ENCODE measurements at places on chromosomes 11 and 22.
A peak's percentile ranks its signal among the peaks of the same experiment; 100 is the strongest.

GRCh38 chr11:80239217-80239616 lies 798.4 kb upstream of the TENM4 start:
- DNase-seq, result no peak

- DNase-seq, result no peak
These were observed 7.8 kb upstream of the MFNG start for GRCh38 chr22:37493979-37494378.

- DNase-seq, result no peak
These were observed 20.8 kb downstream of the HSPA8 start for GRCh38 chr11:123041185-123041584.

DNA sequence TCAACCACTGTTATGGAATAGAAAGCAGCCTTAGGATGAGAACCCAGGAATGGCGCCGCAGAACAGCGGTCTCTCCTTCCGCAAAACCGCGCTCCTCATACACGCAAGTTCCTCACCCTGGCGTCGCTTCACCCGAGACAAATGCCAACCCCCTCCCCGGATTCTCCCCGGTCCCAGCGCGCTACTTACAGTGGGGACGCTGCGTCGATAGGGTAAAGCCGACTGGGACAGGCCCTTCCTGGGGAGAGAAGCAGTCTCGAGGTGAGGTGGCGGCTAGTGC lies 287 bp downstream of the RPS13 start:
- DNase-seq, result no peak

GRCh38 chr11:126489836-126490660 lies 134.6 kb downstream of the ST3GAL4 start:
- no peak for DNase-seq

DNA sequence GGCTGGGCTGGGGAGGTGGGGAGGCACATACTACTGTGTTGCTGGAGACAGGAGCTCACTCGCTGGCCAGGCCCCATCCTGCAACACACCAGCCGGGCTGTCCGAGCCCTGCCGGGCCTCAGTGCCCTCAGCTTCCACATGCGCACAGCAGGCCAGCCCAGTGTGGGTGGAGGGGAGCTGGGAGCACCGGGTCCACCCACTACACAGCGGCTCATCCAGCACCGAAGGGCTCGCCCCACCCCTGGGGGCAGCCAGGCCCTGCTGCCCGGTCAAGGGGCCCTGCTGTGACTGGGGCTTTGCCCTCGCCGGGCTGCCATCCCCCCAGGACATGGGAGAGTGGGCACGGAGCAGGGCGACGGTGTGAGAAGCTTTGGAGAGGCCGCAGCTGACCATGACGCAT lies 9.3 kb downstream of the TTLL8 start:
- no peak for DNase-seq

DNA sequence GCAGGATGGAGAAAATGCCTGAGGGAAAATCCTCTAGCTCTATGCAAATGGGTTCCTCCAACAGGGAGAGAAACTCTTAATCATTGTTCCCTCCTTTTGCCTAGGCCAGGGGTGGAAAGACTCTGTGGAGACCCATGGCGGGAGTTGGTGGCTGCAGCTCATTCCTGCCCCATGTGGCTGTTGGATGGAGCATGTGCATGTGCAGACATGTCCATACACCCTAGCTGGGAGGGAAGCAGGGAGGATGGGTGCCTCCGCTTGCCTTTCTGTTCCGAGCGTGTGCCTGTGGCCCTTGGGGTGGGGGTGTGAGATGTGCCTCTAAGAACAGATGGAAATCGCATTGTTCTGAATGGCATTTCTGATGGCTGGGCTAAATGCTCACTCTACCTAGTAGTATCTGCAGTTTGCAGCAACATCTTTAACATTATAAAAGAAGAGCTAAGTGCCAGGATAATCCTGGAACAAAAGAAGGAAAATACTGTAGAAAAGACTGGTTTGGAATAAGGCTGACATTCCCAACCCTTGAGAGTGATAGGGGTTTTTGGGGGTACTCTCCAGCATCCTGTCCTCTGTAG lies 31.7 kb downstream of the METTL15 start:
- no peak for DNase-seq

DNA sequence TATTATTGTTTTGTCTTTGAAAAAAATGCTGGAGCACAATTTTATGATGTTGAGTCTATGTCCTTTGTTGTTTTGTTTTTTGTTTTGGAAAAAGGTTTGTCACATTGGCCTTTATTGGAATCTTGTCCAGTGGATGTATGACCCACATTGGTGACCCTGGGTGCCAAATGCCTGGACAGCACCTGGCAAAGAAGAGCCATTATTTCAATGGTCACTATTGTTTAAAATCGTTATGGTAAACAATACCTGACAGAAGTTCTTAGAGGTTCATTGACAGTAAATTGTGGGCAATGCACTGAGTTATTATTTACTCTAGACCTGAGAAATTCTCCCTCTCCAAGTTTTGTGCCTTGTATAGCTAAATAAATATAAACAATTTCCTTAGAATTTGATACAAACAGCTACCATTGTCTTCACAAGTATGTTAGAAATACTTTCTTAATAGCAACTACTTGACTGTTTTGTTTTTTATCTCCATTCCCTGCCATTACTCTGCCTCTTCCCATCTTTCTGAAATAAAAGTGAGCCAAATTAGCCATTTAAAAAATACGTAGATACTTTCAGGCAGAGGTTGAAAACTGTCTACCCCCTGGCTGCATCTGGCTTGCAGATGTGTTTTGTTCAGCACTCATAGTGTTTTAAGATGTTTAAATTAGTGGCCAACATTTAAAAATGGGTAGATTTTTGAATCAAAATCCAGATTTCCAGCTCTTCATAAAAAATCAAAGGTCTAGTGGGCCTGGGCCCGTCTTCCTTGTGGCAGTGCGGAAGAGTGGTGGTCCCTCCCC lies 39.9 kb downstream of the BMAL1 start:
- DNase-seq, result no peak

- no peak for DNase-seq
These were observed 1480.4 kb downstream of the BRD1 start for GRCh38 chr22:48347311-48347710.

DNA sequence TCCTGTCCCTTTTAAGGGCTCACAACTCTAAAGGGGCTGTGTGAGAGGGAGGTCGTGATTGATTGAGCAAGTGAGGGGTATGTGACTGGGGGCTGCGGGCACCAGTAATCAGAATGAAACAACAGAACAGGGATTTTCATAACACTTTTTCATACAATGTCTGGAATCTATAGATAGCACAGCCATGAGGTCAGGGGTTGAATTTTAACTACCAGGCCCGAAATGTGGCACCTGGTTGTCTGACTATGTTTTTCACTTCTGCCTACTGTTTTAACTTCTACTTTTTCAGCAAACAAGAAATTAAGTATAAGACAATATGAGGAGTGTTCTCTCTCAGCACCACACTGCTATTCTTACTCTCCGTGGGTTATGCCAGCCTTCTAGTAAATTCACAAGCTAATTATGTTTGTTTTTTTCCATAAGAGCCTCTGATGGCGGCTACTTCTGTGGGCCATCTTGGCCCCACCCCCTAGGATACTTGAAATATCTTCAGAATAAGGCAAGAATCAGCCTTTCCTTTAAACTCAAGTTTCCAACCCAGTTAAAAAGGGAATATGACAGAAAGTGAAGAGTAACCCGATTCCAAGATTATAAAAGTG lies 552.8 kb upstream of the CHORDC1 start:
- no peak for DNase-seq

GRCh38 chr11:278001-278951 lies at the start of gene NLRP6:
Gene NLRP6 (plus strand): TSS chr11:278407. CDS start chr11:278570, 163 bp downstream.
- DNase-seq, result no peak

GRCh38 chr11:92384802-92385201 lies 160.2 kb downstream of the FAT3 start:
- no peak for DNase-seq

GRCh38 chr11:111604392-111605009 lies 2.3 kb downstream of the SIK2 start:
- DNase-seq, result peak; percentile 16

DNA sequence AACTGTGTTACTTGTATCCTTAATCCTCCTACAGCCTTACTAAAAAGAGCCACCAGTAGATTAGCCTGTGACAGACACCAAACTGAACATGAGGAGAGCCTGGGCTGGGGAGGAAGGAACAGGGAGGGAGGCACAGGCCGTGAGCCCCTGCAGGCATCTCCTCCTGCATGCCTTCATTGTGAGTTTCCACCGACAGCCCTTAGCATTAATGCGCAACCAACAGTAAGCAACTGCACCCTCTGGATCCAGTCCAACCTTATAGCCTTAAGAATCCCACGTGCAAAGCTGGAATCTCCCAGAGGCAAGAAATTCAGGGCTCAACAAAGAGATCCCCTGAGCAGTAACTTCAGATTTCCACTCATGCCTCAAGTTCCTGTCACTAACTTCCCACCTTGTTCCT lies 84.6 kb downstream of the ETS1 start:
- DNase-seq, result no peak

- DNase-seq, result no peak
These were observed 243.1 kb downstream of the ST3GAL4 start for GRCh38 chr11:126598344-126599216.

GRCh38 chr11:93542811-93543229 lies 371 bp downstream of the SMCO4 start:
- DNase-seq, result no peak

GRCh38 chr22:47059701-47060161 lies 297.3 kb downstream of the TBC1D22A start:
- DNase-seq, result no peak

GRCh38 chr11:18065572-18065971 lies 19.5 kb upstream of the TPH1 start:
- DNase-seq, result no peak

- DNase-seq, result no peak
These were observed 88.9 kb downstream of the RASSF10 start for GRCh38 chr11:13098063-13098462.

GRCh38 chr11:119419834-119420492 lies 3.0 kb downstream of the THY1 start:
- DNase-seq, result no peak

- no peak for DNase-seq
These were observed 154.3 kb downstream of the MSANTD4 start for GRCh38 chr11:105867742-105868141.

DNA sequence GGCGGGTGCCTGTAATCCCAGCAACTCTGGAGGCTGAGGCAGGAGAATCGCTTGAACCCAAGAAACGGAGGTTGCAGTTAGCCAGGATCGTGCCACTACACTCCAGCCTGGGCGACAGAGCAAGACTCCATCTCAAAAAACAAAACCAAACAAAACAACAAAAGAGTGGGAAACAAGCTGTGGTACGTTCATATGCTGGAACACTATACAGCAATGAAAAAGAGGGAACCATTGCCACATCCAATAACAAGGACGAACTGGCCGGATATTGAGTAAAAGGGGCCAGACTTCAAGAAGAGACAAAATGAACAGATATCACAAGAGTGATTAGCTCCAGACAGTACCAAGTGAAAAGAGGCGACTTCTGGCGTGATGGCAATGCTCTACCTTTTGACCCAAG lies 4.9 kb downstream of the MACROD1 start:
- no peak for DNase-seq

DNA sequence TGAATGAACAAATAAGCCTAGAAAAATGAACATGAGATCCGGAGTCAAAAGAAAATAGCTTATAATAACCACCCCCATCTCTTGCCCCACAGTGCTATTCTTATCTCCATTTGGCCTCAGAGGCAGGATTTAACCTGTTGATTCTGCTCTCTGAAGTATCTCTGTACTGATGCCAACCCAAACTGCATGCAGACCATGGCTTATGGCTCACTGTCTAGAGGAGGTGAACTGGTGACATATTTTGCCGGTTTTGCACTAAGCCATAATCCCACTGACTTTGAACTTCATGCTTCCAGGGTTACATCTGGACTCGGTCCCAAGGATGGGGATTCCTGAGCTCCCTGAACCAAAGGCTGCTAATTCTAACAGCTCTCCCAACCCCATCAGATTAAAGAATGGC lies 397.1 kb downstream of the TENM4 start:
- DNase-seq, result no peak

- DNase-seq, result no peak
These were observed 15.8 kb downstream of the SLC22A25 start for GRCh38 chr11:63227521-63228107.

- no peak for DNase-seq
These were observed 101.6 kb downstream of the NTM start for GRCh38 chr11:131471976-131472375.

GRCh38 chr22:29074276-29074772 lies 1.5 kb downstream of the KREMEN1 start:
- DNase-seq, result no peak

GRCh38 chr22:39910876-39911613 lies 10.2 kb downstream of the GRAP2 start:
- no peak for DNase-seq

Data from tibial nerve (tissue), 4 donors.